ENCODE measurements at places on chromosomes 12 and 14.
A peak's percentile ranks its signal among the peaks of the same experiment; 100 is the strongest.

DNA sequence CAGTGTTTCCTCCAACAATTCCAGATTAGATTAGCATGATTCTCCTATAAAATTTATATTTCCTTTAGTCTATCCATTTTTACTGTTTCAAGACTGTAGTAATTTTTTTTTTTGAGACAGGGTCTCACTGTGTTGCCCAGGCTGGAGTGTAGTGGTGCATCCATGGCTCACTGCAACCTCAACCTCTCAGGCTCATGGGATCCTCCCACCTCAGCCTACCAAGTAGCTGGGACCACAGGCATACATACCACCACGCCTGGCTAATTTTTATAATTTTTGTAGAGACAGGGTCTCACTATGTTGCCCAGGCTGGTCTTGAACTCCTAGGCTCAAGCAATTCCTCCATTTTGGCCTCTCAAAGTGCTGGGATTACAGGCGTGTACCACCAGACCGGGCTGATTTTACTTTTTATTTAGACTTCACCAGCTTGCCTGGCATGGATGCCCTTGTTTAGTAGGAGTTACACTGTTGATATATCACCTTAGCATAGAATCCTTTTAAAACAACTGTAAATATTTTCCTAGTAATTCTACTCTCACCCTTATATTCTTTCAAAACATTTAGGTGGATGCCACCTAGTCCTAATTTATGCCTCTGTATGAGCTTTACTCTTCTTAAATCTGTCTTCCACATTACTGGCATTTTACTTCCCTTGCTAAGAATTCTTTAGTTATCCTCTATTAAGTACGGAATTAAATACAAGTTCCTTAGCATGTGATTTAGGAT is 55.8 kb upstream of the LIMA1 start:
- DNase-seq: no peak

DNA sequence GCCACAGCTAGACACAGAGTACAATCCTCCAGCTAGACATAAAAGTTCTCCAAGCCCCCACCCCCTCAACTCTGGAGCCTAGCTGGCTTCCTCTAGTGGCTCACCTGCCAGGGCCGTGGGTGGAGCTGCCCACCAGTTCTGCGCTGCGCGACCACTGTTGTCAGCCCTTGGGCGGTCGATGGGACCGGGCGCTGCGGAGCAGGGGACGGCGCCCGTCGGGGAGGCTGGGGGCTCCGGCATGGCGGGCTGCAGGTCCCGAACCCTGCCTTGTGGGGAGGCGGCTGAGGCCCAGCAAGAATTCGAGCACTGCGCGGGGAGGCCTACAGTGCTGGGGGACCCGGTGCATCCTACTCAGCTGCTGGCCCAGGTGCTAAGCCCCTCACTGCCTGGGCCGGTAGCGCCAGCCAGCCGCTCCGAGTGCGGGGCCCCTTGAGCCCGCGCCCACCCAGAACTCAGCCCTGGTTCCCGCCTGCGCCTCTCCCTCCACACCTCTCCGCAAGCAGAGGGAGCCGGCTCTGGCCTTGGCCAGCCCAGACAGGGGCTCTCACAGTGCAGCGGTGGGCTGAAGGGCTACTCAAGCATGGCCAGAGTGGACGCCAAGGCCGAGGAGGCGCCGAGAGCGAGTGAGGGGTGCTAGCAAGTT is 51.0 kb downstream of the RTN1 start:
- DNase-seq: no peak

DNA sequence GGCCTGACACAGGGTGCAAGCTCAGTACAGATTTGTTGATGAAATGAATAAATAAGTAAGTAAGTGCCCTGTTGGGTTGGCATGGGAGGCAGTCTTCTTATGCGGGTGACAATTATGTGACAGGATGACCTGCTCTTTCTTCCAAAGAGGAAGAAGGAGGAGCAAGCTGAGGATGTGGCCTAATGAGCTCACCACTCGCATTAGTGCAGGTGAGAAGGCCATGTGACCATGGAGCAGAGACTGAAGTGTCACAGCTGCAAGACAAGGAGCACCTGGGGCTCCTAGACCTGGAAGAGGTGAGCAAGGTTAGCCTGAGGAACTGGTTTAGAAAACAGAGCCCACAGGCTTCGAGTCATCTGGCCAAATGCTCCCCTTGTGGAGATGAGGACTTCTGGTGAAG is 34.9 kb downstream of the LRTM2 start:
- DNase-seq: peak; percentile 19

- DNase-seq: peak; percentile 80
Observed at GRCh38 chr14:95432144-95433093, 84.0 kb downstream of the SYNE3 start.

- DNase-seq: no peak
Observed at GRCh38 chr12:1469070-1469469, 125.3 kb downstream of the FBXL14 start.

DNA sequence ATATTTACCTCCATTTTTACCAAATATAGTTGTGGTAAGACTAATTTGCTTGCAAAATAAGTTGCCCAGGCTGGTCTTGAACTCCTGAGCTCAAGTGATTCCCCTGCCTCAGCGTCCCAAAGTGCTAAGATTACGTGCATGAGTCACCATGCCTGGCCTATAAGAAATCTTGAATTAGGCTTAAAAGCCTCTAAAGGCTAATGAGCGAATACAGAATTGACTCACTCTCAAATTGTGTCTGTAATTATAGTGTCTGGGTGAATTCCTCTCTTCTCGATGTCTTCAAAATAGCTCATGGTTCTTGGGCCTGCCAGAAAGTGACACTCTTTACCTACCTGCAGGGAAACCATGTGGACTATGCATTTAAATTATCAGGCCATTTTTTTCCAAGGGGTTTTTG is 403.5 kb downstream of the SLC16A7 start:
- no peak for DNase-seq

- no peak for DNase-seq
Observed at GRCh38 chr12:55694651-55695050, 13.1 kb downstream of the ITGA7 start.

GRCh38 chr12:100427078-100427477 is 46.6 kb upstream of the NR1H4 start:
- peak; percentile 81 for DNase-seq

- peak; percentile 72 for DNase-seq
Observed at GRCh38 chr12:6697584-6698351, 2.8 kb downstream of the PIANP start.

DNA sequence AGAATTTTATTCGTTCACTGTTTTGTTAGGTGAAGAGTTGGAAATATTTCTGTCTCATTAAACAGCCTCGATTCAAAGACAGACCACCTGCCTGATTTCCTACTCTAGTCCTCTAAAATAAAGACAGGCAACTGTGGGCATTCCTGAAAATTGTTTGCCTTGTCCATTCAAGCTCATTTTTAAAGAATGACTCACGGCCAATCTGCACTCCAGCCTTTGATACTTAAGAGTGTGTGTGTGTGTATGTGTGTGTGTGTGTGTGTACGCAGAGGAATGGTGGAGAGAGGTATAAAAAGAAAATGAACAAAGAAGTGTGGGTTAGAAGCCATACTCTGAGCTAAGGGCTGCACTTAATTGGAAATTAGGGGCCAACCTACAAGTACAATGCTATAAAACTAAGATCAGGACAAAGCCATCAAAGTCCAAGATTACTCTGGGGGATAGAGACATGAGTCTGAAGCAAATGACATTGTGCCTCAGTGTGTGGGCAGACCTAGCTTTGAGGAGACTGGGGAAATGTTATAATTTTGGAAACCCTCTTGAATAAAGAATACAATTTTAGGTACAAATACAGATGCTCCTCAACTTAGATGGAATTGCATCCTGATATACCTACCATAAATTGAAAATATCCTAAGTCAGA is 45.6 kb upstream of the SOCS2 start:
- peak; percentile 93 for DNase-seq

- DNase-seq: no peak
Observed at GRCh38 chr12:106845902-106846301, 71.4 kb downstream of the RIC8B start.

GRCh38 chr14:77120771-77121743 is 20.5 kb downstream of the ZDHHC22 start:
- peak; percentile 34 for DNase-seq

DNA sequence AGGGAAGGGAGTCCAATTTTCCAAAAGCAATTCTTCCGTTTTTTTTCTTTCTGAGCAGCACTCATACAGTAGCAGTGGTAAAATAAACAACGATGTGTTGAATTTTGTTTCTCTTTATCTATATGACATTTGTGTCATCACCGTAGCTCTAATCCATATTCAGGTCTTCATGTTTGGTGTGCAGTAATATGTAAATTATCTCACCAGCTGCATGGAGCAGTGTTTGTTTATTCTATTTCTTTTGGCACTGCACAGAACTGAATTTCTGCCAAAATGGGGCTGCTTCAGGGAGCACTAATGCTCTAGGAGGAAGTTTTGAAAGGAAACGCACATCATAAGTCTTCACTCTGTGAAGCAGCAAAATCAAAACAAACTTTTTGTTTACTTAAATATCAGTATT is 130.0 kb upstream of the NPAS3 start:
- peak; percentile 85 for DNase-seq

GRCh38 chr14:72518809-72519377 is 375.0 kb downstream of the DPF3 start:
- DNase-seq: no peak

DNA sequence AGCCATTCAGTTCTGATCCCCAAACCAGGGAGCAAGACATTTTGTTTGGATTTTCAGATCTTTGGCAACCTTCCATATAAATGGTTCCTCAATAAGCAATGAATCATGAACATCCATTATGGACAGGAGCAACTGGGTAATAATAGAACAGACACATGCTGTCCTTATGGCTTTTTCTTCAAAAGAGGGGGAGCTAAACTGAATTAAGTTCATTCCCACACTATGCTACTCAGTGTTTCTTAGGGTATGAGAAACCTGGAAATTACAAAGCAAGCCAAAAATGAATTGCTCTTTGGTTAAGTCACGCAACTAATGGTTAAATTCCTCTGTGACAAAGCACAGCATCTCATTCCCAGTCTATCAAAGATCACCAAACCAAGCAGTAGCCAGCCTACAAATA is 51.0 kb downstream of the PTGER2 start:
- peak; percentile 59 for DNase-seq

DNA sequence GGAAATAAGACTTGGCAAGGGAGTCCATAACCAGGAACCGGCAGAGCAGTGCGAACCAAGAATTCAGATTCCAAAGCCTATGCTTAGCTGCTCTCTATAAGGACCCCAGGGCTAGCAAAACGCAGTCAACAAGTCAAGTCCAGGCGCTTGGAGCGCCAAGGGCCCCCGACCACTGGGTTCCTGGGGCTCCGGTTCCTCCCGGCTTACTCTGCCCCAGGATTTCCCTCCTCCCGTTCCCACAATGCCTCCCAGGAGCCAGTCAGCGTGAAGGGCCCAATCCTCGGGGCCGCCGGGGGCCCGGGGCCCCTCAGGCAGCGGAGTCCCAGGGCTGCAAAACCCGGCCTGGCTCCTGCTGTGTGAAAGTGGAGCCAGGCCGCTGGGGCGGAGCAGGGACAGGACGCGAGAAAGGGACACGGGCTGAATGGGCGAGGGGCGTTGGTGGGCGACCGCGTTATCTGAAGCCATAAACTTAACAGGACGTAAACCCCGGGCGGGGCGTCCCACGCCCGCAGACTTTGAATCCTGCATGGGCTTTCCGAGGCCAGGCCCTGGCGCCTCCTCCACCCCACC is 1.5 kb downstream of the KRT8 start:
- DNase-seq: peak; percentile 90

GRCh38 chr12:113732916-113733315 is 233.2 kb downstream of the RBM19 start:
- no peak for DNase-seq

GRCh38 chr12:103546959-103547358 is 40.1 kb upstream of the STAB2 start:
- no peak for DNase-seq

- DNase-seq: no peak
Observed at GRCh38 chr14:47929334-47929733, 253.9 kb upstream of the MDGA2 start.

DNA sequence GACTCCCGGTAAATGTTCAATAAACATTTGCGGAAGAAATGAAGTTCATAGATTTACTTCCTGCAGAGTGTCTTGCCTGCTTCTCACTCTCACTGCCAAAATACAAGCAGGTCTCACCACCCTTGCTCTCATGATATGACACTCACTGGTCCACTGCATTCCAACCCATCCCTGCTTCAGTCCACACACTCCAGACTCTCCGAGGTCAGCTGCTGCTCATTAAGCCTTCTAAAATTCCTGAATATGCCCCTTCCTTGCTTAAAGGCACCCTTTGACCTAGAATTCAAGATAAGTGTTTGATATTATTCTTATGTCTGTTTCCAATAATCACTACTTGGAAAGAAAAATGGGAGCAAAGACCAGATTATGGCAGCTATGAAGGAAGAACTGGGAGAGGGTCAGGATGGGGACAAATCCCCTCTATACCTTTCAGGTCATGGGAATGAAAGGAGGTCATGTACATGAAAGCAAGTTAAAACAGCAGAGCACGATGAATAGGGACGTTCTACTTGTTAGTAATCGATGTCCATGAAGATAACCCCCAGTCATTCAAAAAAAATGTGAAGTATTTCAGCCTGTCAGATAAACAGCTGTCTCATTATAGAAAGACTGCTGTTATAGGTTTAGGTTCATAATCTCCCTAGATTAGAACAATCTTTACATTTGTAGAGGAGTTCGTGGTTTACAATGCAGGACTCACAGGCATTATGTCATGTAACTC is 10.5 kb upstream of the NID2 start:
- DNase-seq: no peak

DNA sequence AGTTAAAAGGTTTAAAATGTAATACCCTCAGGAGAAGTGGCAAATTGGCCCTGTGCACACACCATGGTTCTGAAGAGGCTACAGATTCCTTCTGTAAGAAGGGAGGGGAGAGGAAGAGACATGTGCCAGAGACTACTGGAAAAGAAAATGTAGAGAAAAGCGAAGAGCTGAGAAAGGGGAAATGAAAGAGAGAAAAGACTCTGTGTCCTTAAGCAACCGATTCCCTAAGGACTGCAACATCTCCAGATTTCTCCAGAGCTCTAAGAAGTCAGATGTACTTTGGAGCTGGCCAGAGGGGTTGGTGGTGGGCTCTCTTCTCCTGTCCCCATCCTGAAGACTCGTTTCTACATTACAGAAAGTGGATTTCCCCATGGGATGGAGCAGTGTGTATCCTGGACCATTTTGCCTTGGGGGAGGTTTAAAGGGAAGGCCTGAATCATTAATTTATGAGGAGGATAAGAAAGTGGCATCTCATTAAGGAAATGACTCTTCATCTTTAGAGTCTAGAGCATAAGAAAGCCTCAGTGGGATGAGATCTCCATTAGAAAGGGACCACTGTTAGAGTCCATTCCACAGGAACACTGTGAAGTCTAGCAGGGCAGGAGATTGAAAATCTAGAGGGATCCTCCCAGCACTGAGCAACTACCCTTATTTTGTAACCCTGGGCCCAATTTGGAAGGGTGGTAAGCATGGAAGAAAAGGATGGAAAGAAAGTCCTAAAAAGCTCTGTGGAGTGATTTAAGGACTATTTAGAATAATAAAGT is 45.5 kb upstream of the FUT8 start:
- DNase-seq: no peak

- DNase-seq: no peak
Observed at GRCh38 chr12:53186745-53187144, 6.0 kb upstream of the CSAD start.

Data from astrocyte of the hippocampus (primary cell).